ENCODE measurements at places on chromosomes 12 and 14.
A peak's percentile ranks its signal among the peaks of the same experiment; 100 is the strongest.

GRCh38 chr14:101116065-101116464, 212.5 kb upstream of the RTL1 start:
- no peak for DNase-seq

DNA sequence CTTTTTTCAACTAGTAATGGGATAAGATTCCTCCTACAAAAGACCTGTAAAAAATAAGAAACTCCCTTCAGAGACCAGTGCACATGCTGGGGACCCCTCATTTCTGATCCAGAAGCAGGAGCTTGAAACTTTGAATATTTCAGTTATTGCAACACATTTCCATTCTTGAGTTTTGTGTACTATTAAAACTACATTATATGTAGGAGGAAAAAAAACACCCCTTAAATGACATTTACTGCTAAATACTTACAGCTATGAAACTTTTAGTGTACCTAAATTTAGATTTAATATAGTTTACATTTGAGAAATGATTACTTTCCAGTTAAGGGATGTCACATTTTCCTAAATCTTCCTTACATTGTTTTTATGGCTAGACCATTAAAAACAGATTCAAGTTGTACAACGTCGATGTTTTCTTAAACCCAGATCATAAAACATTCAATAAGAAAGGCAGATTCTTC, 4.1 kb downstream of the LRIG3 start:
- DNase-seq = no peak

DNA sequence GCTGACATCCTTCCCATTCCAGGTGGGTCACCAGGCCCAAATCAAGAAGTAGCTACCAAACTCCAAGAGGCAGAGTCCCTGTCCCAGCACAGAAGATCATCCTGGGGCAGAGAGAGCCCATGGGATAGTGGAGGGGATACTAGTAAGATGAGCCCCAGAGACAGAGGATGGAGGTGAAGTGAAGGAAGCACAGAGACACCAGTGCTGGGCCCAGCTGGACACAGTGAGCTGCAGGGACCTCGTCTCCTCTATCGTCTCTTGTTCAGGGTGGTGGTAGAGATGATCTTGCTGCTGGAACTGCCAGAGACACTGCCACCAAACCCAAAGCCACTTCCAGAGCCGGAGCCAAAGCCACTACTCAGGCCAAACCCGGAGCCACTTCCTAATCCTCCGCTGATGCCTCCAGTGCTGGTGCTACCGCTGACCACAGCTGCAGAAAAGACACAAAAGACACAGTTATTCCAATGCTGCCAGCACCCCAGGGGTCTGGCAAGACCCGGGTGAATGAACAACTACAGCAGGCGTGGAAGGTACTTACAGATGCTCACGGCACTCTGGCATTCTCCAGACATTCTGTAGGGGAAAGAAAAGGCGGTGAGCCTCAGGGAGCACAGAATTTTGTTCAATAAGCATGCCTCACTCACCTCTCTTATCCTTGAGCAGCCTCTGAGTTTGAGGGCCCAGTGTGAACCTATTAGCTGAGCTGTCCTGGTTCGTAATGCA, 6.9 kb downstream of the KRT4 start:
- no peak for DNase-seq

GRCh38 chr14:55891692-55892091, 226.5 kb upstream of the PELI2 start:
- no peak for DNase-seq

DNA sequence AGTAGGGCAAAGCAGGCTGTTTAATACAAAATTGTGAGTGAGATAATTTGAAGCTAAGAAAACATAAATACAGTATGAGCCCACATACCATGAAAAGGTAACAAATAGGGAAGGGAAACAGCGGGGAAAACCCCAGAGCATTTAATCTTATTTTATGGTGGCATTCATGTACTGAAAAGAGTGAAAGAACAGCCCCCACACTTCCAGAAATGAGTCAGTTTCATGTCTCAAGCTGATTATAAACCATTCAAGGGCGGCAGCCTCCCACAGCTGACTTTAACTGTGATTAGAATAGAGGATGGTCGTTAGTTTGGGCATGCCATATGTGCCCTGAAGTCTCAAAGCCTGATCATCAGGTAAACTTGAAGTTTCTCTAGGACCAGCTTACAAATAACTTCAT, 64.5 kb downstream of the FOXG1 start:
- DNase-seq = no peak

- DNase-seq = no peak
Observed at GRCh38 chr14:52910572-52910971, 40.3 kb downstream of the FERMT2 start.

DNA sequence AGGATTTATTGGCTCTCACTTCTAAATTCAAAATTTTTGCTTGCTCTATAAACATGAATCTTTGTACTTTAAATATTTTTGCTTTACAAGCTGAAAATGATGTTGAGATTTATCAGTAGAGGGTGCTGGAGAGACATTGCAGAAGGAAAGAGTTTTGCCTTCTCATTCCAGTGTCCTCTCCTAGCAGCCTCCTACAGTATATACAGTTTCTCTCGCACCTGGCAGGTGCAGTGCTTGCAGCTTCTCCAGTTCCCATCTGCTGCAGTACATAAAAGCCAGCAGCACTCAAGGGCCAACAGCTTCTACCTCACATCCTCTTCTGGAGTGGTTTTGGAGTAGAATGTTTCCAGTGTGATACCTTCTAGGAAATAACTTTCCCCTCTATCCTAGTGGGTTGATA, 601.8 kb upstream of the ATXN7L3B start:
- peak; percentile 14 for DNase-seq

DNA sequence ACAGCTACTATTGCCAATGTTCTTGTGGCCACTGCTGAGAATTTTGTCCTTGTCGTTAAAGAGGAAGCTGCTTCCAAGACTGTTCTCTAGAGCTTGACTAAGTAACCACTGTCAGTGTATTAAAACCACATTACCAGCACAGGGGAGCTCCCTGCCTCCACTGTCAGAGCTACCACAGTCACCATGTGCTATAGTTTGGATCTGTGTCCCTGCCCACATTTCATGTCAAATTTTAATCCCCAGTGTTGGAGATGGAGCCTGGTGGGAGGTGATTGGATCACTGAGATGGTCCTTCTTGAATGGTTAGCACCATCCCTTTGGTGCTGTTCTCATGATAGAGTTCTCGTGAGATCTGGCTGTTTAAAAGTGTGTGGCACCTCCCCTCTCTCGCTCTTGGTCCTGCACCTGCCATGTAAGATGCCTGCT, 23.2 kb upstream of the RAP1B start:
- DNase-seq = peak; percentile 53

DNA sequence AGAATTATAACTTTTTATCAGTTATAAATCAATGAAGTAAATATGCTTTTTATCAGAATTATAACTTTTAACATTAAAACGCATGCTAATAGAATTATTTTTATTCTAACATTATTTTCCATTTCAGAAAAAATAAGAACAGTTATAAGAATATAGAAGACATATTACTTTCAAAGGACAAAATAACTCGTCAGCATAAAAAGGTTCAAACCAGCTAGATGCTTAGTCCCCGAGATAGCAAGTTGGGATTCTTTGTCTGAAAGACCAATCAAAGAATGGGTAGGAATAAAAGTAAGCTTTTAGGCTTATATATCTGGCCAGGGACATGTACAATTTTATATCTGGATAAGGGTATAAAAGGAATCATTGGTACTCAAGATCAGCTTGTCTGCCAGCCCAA, 66.0 kb downstream of the GPR137C start:
- DNase-seq = no peak

- peak; percentile 7 for DNase-seq
Observed at GRCh38 chr14:78164226-78164853, 5.8 kb upstream of the NRXN3 start.

- no peak for DNase-seq
Observed at GRCh38 chr14:99668307-99669295, 15.5 kb upstream of the CYP46A1 start.

DNA sequence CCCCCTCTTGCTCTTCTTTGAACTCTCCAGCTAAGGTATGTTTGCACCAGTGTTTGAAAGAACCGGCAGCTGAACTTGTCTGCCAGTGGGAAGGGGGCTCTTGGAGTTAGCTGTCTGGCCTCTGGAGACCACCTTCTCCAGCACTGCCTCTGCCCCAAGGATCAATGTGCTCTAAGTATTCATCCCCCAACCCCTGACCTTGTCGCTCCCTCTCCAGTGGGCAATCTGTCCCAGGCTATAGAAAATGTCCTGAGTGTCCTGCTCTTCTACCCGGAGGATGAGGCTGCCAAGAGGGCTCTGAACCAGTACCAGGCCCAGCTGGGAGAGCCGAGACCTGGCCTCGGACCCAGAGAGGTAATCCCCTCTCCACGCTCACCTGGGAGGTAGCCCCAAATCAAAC, 2.8 kb downstream of the P3H3 start:
- DNase-seq = no peak

DNA sequence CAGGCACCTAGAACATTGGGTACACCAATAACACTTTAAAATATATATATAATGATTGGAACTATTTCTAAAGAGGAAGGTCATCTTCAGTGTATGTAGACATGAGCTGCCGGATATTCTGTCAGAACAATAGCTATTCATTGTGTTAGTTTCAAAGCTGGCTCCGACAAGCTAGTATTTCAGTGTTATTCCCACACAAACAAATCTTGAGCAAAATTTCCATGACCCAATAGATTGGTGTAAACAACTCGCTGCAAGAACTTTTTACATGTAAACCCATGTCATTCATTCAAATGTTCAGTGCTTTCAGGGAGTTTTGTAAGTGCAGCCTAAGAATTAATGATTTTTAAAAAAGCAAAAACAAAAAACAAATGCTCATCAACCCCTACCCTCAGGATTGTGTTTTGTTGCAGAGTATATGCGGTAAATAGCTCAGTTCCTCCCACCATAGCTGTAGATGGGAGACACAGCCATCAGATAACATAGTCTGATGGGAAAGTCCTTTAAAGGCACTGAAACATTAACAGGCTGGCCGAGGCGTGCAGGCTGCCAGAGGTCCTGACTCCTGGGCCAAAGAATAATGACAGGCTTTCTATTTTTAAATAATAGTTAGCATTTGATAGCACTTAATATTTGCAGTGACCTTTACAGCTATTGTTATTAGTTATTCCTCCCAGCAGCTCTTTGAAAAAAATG, 150.3 kb upstream of the ARHGAP5 start:
- no peak for DNase-seq

DNA sequence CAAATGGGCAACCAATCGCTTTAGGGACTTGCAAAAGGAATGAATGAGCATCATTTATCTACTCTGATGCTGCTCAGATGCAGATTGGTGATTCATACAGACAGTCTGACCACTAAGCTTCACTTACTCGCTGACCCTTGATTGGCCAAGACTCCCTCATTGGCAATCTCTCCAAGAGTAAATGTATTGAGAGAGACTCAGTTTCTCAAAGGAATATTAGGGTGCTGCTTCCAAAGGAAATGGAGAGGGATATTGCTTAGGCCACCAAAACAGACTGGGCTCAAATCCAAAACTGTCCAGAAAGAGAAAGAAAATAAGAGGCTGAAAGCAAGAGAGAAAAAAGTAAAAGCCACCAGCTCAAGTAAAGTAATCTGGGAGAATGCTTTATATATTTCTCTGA, 785.2 kb downstream of the GALC start:
- no peak for DNase-seq

DNA sequence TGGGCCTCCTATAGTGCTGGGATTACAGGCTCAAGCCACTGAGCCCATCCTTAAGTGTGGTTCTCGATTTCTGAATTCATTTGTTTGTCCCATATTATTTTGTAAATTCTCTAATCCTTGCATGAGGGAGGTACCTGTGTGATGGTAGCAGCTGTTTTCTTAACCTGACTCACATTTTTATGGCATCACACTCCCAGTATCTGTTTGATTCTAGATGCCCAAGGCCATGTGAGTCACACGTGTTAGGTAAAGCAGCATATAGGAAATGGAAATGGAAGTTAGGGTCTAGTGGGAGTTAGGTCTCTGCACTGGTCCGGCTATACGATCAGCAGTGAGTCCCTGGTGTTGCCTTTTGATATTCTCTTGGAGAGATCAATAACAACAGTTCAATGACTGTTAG, 198.1 kb downstream of the ERC1 start:
- no peak for DNase-seq
